ENCODE measurements at places on chromosomes 2 and 18. TPM values are rescaled to one million over a fixed set of nuclear protein-coding genes. Genes with fewer than 3 reads are reported as not detected.

DNA sequence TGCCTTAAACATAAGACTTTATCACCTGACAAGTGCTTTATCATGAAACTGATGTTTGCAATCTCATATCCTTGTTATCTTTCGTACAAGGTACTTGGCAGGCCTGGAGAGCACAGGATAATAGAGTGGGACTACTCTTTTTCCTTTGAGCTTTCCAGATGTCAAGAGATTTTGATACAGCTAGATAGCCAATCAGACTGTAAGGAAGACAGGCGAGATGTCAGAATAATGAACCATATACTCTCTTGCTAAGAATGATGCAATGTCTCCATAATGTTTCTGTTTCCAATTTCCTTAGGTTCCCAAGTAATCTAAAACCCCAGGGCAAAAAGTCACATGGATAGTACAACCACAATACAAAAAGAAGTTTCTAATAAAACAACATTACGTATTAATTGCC is 313.1 kb downstream of the PDE11A start:
- DNase-seq = no peak

DNA sequence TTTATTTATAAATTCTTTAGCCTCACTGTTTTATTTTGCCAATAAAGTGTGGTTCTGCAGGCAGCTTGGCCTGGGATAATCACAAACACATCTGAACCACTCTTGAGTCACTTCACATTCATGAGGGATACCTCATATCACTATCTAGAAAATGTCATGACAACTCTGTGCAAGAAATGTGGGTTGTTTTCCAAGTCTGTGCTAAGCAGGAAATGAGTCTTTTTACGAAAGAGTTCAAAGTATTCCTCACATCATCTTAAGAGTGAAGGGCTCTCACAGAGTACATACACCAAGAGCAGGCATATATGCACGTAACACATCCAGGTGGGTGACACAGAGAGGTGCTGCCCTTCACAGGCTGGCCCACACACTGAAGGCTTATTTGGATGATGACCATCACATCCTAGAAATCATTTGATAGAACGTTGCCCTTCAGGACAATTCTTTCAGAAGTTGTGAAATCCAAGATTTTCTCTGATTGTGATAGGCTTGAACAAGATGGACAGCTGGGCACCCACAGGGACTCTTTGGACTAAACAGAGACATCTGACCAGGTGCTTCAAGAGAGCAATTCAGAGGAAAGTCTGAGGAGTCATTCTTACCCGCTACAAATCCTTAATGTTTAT is 811.1 kb upstream of the LRATD1 start:
- no peak for DNase-seq

- peak; percentile 66 for DNase-seq
These were observed 2.0 kb downstream of the TCF4 start for GRCh38 chr18:55585920-55586561.

DNA sequence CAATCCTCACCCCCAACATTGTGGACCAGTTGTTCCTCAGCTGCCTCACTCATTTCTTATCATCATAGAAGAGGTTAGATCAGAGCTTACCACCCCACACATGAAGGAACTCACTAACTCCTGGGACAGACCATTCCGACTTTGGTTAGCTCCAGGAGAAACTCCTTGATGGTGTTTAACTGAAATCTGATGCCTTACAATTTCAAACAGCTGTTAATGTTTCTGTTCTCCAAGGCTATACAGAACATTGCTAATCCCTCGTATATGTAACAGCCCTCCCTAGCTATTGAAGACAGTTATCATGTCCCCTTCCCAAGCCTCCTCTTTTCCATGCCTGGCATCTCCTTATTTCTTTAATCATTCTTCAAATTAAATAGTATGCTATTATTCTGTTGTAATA is 14.8 kb downstream of the ERBB4 start:
- DNase-seq = no peak

The SLC16A14 gene
- total RNA-seq = 11.6 TPM

The MFSD6 gene
- total RNA-seq = 1.1 TPM

The FBXO48 gene
- 1.9 TPM for total RNA-seq

Measured in endodermal cell (in vitro differentiated cells).